ENCODE measurements at places on chromosomes 16 and 17.

DNA sequence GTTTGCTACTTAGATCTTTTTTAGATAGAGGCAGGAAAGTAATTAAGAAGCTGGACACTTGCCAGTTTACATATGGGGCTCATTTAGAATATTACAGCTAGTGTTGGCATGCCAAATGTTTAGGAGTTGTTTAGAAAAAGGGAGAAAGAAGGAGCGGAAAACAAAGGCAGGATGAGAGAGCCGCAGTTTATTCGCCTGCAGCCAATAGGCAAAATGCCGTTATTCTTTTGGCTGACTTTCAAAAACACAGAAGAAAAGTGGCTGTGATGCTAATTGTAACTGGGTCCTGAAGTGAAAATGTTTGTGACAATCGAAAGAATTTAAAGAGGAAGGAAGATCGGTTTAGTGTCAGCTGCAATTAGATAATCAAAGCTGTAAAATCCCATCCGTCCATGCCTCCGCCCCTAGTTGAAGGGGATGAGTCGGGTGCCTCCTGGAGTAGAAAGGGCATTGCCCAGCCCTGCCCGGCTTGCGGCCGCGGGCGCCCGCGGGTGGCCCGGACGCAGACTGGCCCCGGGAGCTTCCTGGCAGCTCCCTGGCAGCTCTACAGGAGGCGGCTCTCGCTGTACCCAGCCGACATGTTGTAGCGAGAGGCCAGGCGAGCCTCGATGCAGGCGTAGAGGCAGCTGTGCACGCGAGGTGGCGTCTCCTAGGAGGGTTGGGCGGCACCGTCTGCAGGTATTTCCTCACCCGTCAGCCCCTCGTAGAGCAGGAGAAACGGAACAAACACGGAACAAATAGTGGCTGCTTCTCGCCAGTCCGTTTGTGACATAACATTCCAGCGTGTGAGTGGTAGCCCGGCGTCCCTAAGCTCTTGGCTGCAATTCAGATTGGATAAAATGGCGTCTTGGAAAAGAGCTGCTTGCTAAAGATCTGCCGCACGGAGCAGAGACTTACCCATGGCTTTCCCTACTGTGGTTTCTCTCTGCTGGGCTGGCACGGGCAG is 82.2 kb downstream of the TNRC6C start:
- DNase-seq: no peak

GRCh38 chr17:51398128-51398525 is 137.8 kb downstream of the UTP18 start:
- DNase-seq: no peak

GRCh38 chr17:9072696-9073339 is 51.5 kb downstream of the NTN1 start:
- no peak for DNase-seq

- DNase-seq: no peak
Observed at GRCh38 chr17:48725004-48725287, 2.0 kb downstream of the PRAC2 start.

- DNase-seq: no peak
Observed at GRCh38 chr17:27511168-27511883, 55.1 kb downstream of the KSR1 start.

All from omental fat pad (tissue), 4 donors.